NCI-H1694 (cell line): ENCODE measurements at places on chromosomes 16 and 17.
A peak's percentile ranks its signal among the peaks of the same experiment; 100 is the strongest.

GRCh38 chr17:59505610-59506276 lies 59.7 kb upstream of the DHX40 start:
- DNase-seq, result no peak

DNA sequence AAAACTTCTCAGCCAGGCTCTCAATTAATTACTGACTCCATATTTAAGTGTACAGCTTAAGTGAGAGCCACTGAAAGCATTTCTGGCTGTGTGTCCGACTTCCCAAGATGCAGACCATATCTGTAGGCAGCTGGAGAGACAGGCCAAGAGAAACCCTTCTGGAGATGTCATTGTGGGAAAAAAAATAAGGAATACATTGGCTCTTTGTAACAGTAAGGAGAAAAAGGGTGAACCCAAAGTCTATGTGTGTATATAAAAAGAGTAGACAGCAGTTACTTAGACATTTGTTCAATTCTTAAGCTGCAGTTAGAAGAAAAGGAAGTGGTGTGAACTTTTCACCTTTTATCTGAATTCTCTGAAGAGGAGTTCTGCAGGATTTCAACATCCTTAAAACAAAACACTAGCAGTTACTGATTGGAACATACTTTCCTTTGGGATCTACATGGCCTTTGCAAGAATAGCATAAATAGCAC lies 21.7 kb downstream of the FAM117A start:
- no peak for DNase-seq

DNA sequence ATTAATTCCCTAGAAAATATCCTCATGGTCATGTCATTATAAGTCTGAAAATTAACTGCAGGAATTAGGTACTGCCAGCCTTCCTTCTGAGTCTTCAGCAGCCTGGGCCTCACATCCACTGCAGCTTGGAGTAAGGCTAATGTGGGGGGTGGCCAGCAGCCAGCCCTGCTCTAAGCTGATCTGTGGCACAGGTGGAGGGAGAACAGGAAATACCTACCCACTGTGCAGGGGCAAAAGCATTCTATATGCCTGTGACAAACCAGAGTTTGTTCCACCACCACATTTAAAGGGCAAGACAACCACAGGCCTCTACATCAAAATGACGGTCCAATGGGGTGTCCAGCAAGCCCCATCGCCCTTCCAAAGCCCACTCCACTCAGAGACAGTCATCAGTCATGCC lies 9.4 kb downstream of the NPRL3 start:
- no peak for DNase-seq

GRCh38 chr17:56020369-56020768 lies 132.9 kb upstream of the ANKFN1 start:
- DNase-seq, result no peak

GRCh38 chr17:58677194-58677880 lies 14.5 kb downstream of the TEX14 start:
- DNase-seq, result no peak

DNA sequence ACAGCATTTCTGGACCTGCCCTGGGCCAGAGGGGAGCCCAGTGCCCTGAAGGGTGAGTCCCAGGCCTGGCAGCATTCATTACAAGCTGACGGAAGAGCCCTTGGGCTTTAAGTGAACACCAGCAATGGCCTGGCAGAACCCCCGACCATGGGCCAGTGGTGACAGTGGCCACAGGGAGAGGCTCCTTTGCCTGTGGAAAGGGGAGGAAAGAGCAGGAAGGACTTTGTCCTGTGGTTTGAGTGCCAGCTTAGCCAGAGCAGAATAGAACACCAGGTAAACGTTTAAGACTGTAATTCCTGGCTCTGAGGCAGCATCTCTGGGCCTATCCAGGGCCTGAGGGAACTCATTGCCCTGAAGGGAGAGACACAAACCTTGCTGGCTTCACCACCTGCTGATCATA lies 34.3 kb upstream of the ATP2C2 start:
- DNase-seq, result no peak

DNA sequence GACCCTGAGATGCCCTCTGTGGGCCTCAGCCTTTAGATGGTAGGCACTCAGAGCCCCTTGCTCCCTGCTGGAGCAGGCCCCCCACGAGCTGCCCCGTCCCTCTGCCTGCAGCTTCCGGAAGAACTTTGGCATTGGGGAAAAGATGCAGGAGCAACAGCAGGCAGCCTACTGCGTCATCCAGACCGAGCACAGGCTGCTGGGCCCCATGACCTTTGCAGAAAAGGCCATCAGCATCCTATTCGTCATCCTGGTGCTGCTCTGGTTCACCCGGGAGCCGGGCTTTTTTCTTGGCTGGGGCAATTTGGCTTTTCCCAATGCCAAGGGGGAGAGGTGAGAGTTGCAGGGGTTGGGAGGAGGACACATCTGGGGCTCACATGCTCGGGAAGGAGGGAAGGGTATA lies 12.7 kb upstream of the FOXN1 start:
- no peak for DNase-seq

DNA sequence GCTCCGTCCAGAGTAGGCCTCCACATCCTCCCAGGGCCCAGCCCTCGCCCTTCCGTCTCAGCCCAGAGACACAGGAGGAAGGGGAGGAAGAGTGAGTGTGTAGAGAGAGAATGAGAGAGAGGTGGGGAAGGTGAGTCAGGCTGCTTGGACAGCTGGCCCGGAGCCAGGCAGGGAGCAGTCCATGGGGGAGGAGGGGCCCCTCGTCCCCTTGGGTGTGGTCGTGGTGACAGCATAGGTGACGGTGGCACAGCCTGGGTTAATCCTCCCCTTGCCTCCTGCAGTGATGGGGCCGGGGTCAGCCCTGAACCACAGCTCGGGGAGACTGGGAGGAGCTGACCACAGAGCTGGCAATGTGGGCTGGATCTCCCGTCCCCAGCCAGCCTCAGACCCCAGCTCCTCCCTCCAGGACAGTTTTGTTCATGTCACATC lies 36.5 kb downstream of the FA2H start:
- DNase-seq, result no peak

- no peak for DNase-seq
These were observed 193.6 kb downstream of the PARN start for GRCh38 chr16:14436401-14436955.

GRCh38 chr17:45006927-45007461 lies 38.9 kb upstream of the C1QL1 start:
- DNase-seq, result peak; percentile 23

DNA sequence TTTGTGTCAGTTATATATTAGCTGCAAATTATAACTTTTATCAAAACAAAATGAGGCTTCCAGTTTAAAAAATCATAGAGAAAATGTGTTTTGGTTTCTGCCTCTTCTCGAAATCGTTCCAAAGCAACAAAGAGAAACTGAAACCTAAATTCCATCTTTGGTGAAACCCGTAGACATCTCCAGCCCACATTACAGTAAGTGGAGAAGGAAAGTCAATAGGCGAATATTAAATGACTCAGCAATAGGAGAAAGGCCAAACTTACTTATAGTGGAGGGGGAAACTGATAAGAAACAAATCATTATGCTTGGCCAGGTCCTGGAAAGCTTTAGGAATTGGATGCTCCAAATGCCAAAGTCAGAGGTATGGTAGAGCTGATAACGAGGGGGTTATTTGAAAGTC lies 103.0 kb upstream of the SHISA6 start:
- DNase-seq, result no peak

- DNase-seq, result no peak
These were observed 18.4 kb downstream of the TBX4 start for GRCh38 chr17:61470530-61471136.
